ENCODE measurements at places on chromosomes 13 and 19. TPM values are rescaled to one million over a fixed set of nuclear protein-coding genes. Genes with fewer than 3 reads are reported as not detected.

GRCh38 chr19:46197314-46198070 is 32.0 kb upstream of the IGFL1 start:
- no peak for DNase-seq

The CCDC194 gene
- total RNA-seq = 0.46 TPM

The INSL3 gene
- total RNA-seq = 8.1 TPM

- DNase-seq = no peak
Observed at GRCh38 chr19:32824916-32825608, 44.5 kb downstream of the SLC7A9 start.

The IZUMO2 gene
- not detected for total RNA-seq

The FCGBP gene
- 2.5 TPM for total RNA-seq

DNA sequence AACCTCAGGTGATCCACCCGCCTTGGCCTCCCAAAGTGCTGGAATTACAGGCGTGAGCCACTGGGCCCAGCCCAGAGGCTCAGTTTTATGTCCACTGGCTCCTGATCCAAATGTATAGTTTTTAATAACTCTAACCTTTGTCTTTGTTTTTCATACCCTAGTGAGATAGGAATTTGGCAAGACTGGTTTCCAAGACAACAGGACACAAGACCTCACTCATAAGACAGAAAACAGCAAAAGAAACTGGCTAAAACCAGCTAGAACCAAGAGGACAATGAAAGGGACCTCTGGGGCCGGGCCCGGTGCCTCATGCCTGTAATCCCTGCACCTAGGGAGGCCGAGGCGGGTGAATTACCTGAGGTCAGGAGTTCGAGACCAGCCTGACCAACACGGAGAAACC is 27.6 kb downstream of the CPT1C start:
- no peak for DNase-seq

- DNase-seq = peak; percentile 16
Observed at GRCh38 chr13:46211116-46211482, 629 bp upstream of the LRRC63 start.

- DNase-seq = no peak
Observed at GRCh38 chr19:49247676-49248075, 77.3 kb downstream of the SLC6A16 start.

The LILRB3 gene
- total RNA-seq = not detected

All from activated T-cell treated with anti-CD3 and anti-CD28 coated beads, Interleukin-2, amount 50 U/mL, for 4 hours (primary cell).